ENCODE measurements at places on chromosomes 2 and 18.

DNA sequence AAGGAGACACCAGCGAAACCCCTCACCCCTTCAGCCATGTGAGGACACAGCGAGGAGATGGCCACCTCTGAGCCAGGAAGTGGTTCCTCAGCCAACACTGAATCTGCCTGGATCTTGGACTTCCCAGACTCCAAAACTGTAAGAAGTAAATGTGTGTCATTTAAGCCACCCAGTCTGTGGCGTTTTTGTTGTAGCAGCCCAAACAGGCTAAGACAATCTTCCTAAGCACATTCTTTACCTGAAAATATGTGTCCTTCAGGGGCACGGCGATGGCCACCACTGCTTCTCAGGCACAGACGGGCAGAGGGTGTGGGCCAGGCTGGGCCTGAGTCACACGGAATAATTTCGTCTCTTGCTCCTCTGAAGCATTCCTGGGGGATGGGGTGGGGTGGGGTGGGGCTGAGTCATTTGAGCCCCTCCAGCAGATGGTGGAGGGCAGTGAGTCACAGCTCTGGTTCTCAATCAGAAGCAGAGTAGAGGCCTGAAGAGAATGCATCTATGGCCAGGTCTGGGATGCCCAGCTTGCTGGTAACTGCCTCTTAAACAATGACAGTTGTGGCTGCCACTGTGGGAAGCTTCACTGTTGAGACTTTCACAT lies 142.4 kb downstream of the CAPN13 start:
- DNase-seq: peak; percentile 93

DNA sequence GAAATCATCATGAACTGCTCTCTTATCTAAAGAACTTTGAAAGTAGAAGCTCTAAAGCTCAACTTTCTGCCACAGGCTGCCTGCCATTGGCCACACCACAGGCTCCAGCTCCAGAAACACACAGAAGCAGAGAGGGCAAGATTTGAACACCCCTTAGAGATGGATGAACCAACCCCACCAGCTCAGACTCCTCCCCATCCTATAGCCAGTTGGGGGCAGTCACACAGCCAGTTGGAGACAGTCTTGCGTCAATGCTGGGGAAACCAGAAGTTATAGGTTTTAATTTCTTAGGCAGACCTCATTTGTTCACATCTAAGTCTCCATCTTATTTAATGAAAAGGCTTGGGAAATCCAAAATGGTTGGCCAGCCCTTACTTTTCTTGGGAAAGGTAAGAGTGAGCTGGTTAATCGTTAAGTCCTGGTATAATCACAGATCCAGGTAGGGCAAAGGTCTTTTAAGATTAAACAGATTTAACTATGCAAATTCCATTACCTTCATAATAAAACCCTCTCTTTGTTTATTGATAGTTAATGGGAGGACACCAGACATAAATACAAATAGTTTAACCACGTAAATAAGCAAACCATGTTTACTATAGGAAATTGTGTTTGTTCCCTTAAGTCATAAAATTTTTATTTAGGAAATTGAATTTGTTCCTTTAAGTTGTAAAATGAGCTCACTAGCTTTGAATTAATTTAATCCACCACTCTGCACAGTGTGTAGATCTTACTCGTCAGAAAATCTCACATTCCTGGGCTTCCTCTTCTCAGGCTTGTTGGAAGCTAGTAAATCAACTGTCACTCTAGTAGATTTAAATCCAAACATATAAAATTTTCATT lies 28.0 kb downstream of the MRO start:
- no peak for DNase-seq

- DNase-seq: no peak
These were observed 5.6 kb downstream of the KCNE4 start for GRCh38 chr2:223057569-223057968.

GRCh38 chr2:190410166-190410565 lies 2.0 kb downstream of the MFSD6 start:
- no peak for DNase-seq

GRCh38 chr18:38545071-38545470 lies 979.5 kb upstream of the CELF4 start:
- no peak for DNase-seq

DNA sequence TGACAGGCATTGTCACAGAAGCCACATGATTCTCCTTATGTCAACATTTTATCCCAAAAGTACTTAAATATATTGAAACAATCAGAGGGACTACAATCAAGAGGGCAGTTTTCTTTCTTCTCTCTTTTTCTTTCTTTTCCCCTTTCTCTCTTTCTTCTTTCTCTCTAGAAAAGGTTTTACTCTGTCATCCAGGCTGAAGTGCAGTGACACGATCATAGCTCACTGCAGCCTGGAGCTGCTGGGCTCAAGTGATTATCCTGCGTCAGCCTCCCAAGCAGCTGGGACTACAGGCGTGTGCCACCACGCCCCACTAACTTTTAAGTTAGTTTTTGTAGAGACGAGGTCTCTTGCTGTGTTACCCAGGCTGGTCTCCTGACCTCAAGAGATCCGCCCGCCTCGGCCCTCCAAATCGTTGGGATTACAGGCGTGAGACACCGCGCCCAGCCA lies 1.0 kb upstream of the PRKD3 start:
- DNase-seq: no peak

DNA sequence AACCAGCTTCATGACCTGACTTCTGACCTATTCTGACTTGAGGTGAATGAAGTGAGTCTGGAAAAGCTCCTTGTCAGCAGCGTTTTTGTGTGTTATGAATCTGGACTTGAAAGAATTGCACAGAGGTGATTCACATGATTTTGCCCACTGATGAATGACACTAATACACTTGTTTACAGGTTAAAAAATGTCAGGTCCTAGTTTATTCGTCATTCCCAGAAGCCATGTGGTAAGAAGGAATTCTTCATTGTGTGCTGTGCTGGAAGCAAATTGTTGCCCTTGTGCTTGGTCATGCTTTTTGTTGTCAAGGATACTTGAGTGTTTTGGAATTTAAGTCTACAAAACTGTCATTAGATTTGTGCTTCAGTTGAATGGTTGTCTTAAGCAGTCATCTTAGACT lies 15.5 kb downstream of the SEC11C start:
- DNase-seq: peak; percentile 30

- DNase-seq: no peak
These were observed 46.2 kb downstream of the C2orf42 start for GRCh38 chr2:70144443-70145143.

GRCh38 chr2:40279001-40279400 lies 172.9 kb downstream of the SLC8A1 start:
- no peak for DNase-seq

DNA sequence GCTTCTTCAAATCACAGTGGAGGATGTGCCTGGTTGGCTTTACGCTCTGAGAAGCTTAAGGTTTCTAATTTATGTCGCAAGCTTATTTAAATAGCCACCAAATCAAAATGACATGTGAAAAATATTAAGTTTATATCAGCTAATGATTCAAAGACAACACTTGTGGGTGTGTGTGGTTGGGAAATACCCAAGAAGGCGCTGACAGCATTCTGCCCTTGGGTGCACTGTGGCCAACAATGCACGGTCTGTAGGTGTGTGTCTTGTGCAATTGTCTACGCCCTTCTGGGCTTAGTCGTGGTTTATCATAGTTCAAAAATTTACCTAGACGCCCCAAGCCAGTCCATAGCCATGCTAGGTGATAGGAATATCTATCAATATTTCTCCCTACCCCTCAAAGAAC lies 60.9 kb downstream of the KCTD1 start:
- no peak for DNase-seq

DNA sequence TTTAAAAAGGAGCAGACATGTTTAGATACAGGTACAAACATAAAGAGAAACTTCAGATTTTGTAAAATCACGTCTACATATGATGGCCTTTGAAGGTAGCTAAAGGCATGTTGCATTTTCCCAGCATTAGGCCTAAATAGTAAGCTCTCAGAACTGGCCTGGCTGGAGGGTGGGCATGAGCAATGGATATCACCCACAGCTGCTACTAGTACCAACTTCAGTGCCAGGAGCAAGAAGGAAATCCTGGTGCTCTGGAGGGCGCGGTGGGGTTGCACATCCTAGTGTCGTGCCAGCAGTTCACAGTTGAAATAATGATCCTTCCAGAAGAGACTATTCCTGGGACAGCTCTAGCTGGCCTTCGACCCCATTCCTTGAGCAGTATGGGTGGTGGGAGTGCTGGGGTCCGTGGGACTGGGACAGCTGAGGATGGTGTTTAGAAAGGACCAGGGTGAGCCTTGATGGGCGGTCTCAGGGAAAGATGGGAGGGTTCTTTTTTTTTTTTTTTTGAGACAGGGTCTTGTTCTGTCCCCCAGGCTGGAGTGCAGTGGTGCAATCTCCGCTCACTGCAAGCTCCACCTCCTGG lies 4.9 kb downstream of the DES start:
- DNase-seq: no peak

DNA sequence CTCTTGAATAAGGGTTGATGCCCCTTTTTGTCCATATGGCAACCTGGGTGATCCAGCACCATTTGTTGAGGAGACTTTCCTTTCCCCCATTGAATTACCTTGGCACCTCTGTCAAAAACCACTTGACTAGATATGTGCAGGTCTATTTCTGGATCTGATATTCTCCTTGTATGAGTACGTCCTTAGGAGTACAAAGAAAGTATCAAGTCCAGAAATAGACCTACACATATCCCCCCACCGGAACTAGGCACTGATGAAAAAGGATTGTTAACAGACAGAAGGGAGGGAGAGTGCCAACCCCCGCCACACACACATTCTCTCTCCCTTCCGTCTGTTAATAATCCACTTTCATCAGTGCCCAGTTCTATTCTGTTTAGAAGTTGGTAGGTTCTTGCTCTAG lies 225.0 kb downstream of the TMEM163 start:
- no peak for DNase-seq

- DNase-seq: no peak
These were observed 2.1 kb upstream of the GAREM2 start for GRCh38 chr2:26170795-26171194.

- peak; percentile 94 for DNase-seq
These were observed at the start of gene KANSL3 for GRCh38 chr2:96638144-96639121. TSS of gene KANSL3 (minus strand) at chr2:96638312. CDS start at chr2:96637135, 1,177 bp downstream.

DNA sequence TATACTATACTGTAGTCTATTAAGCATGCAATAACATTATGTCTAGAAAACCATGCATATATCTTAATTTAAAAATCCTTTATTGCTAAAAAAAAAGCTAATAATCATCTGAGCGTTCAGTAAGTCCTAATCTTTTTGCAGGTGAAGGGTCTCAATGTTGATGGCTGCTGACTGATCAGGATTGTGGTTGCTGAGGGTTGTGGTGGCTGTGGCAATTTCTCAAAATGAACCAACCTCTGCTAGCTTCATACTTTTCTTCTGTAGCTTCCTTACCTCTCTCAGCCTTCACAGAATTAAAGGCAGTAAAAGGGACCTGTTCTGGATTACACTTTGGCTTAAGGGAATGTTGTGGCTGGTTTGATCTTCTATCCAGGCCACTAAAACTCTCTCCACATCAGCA lies 235.8 kb downstream of the NBAS start:
- DNase-seq: no peak

Measured in hepatic stellate cell (primary cell).